Renal cortex interstitium (tissue), 15 donors: ENCODE measurements at places on chromosomes 2 and 18. TPM values are rescaled to one million over a fixed set of nuclear protein-coding genes. Genes with fewer than 3 reads are reported as not detected.

DNA sequence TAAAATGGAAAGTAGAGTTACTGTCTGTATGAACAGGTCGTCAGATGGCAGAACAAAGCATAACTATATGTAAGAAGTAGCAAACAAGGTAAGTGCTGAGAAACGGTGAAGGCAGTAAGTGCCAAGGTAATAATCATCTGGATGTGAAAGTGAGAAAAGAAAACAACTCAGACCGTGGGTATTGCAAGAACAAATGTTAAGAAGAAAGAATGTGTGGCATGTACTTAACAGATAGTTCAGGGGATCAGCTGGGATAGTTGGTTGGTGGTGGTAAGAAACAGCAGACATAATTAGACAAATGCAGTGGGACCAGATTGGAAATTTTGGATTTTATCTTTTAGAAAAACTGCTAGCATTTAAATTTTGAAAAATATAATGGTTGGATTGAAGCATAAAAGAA, 375.8 kb upstream of the NXPH2 start:
- no peak for DNase-seq

- DNase-seq: no peak
Observed at GRCh38 chr2:20641123-20641985, 9.5 kb downstream of the HS1BP3 start.

HES6 gene
- 6.4 TPM for polyA plus RNA-seq

- no peak for DNase-seq
Observed at GRCh38 chr2:219247678-219248642, 2.7 kb downstream of the STK16 start.

DNA sequence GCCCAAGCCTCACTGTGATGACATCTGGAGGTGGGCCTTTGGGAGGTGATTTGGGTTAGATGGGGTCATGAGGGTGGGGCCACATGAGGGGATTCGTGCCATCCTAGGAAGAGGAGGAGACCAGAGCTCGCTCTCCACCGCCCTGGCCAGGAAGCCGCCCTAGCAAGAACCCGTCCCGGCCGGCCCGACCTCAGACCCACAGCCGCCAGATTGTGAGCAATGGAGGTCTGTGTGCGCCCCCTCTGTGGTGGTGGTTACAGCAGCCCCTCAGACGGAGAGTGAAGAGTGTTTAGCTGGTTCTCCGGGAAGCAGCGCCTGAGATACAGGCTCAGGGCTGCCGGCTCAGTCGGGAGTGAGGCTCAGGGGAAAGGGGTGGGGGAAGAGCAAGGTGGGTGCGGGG, 83.3 kb downstream of the RTP5 start:
- no peak for DNase-seq

SALL3 gene
- 10.5 TPM for polyA plus RNA-seq

CLIP4 gene
- 29.6 TPM for polyA plus RNA-seq

DNA sequence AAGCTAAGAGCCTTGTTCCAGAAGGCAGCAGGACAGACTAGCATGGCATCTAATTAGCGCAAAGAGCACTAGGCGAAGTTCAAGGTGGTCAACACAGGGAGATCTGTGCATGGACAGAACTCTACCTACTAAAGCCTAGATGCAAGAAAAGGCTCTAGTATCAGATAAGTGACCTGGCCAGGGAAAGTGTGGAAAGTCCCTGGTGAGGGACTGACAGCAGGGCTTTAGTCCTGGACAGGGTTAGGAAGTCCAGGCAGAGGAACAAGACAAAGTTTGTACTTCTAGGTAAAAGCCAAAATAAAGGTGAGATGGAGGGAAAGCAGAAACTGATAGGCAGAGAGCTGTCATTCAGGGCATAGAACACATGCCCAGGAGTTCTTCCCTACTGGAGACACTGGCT, 45.0 kb upstream of the PCBP1 start:
- no peak for DNase-seq

KCNE4 gene
- polyA plus RNA-seq: 18.5 TPM

GRCh38 chr2:55743583-55743982, 49.9 kb upstream of the PNPT1 start:
- DNase-seq: no peak

GRCh38 chr18:8928847-8929780, 173.4 kb upstream of the NDUFV2 start:
- no peak for DNase-seq

ASPRV1 gene
- 4.7 TPM for polyA plus RNA-seq

DNA sequence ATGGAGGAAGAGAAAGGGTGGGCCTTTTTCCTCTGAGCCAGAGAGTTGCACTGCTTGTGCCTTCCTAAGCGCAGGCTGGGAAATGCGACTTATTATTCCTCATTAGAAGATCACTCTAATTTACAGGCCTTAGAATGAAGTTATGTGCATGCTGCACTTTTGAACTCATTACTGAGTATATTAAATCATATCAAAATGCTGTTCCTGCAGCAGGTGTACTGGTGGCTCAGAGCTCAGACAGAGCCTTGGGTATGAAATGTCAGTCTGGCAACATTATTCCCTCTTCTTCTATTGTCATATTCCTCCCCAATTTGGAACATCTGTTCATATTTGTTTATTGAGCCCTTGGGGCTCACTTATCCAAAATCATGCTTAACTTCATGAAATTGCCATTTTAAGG, 85.5 kb downstream of the ADCYAP1 start:
- DNase-seq: no peak
